ENCODE measurements at places on chromosomes 2 and 18. TPM values are rescaled to one million over a fixed set of nuclear protein-coding genes. Genes with fewer than 3 reads are reported as not detected.

Gene ITGA4
- total RNA-seq = 1.6 TPM

Gene MAP3K19
- not detected for total RNA-seq

Gene TMEM163
- total RNA-seq = not detected

Gene TSPYL6
- total RNA-seq = not detected

Gene RTP5
- not detected for total RNA-seq

Gene GALNT5
- 2.5 TPM for total RNA-seq

Gene PLGLB1
- 0.30 TPM for total RNA-seq

Gene MSTN
- total RNA-seq = not detected

Gene PLB1
- total RNA-seq = 1.5 TPM

Gene FZD7
- 6.2 TPM for total RNA-seq

Gene SH3BP4
- 41.0 TPM for total RNA-seq

Gene SCN7A
- not detected for total RNA-seq

Gene PTPRM
- total RNA-seq = 33.0 TPM

Gene MOGAT1
- total RNA-seq = not detected

Gene NFATC1
- 6.2 TPM for total RNA-seq

Gene RTN4
- total RNA-seq = 527 TPM

Gene TDRD15
- total RNA-seq = not detected

Gene MLPH
- total RNA-seq = 318 TPM

Gene CD8A
- total RNA-seq = 0.34 TPM

Gene GPR55
- total RNA-seq = not detected

Gene MAP2
- total RNA-seq = 0.86 TPM

Gene UGT1A5
- not detected for total RNA-seq

All from A549 treated with GW870086 at 1 μM for 4 hours (cell line).